ENCODE measurements at places on chromosomes 16 and 17.
A peak's percentile ranks its signal among the peaks of the same experiment; 100 is the strongest.

GRCh38 chr17:36463916-36464764 lies 22.3 kb upstream of the ZNHIT3 start:
- no peak for DNase-seq

- no peak for DNase-seq
These were observed 787.9 kb upstream of the EEF2KMT start for GRCh38 chr16:5885521-5885920.

DNA sequence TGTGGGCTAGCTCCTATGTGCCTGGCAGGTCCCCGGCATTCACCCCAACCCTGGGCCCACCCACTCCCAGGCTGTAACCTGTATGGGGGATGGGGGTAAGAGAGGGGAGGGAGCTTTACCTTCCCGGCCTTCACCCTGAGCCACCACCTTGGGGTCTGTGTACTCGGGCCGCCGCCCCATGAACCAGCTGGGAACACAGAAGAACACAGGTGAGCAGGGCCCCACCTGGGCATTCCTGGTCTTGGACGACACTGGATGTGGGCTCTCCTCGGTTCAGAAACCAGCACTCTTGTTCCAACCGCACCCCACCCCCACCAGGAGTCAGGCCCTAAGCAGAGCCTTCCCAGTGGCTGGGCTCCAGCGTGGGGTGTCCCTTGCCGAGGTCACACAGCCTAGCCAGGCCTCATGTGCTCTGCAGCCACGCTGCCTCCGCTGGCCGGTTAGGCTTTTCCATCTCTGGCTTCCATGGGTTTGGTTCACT lies 18.8 kb downstream of the B9D1 start:
- no peak for DNase-seq

- DNase-seq = peak; percentile 24
These were observed 29.4 kb downstream of the HMOX2 start for GRCh38 chr16:4505356-4506147.

Data from stimulated activated CD4-positive, alpha-beta T cell treated with anti-CD3 and anti-CD28 coated beads, Interleukin-1b, Interleukin-23, amount 100 ng/mL, for 1 hour (primary cell).